ENCODE measurements at places on chromosomes 6 and 20.

GRCh38 chr6:151506761-151507160 is 12.9 kb downstream of the CCDC170 start:
- DNase-seq, result no peak
- peaks cover 6% of the 10 kb centered on the region for H3K27me3 ChIP-seq
- H3K4me1 ChIP-seq, result no peaks in the 10 kb centered on the region
- no peaks in the 10 kb centered on the region for H3K36me3 ChIP-seq
- H3K4me3 ChIP-seq, result no peak overlapping the region
- H3K27ac ChIP-seq, result no peak overlapping the region

GRCh38 chr6:44538807-44539201 is 151.3 kb downstream of the CDC5L start:
- H3K4me1 ChIP-seq, result no peaks in the 10 kb centered on the region
- no peak for DNase-seq
- no peak overlapping the region for H3K27ac ChIP-seq
- H3K36me3 ChIP-seq, result no peaks in the 10 kb centered on the region
- H3K27me3 ChIP-seq, result no peaks in the 10 kb centered on the region

- no peaks in the 10 kb centered on the region for H3K27me3 ChIP-seq
- peaks cover 12% of the 10 kb centered on the region for H3K36me3 ChIP-seq
- DNase-seq, result peak; percentile 20
- peak overlapping the region; percentile 84 for H3K27ac ChIP-seq
- no peak overlapping the region for H3K4me3 ChIP-seq
- H3K4me1 ChIP-seq, result peaks cover 22% of the 10 kb centered on the region
Observed at GRCh38 chr20:49037962-49038387, 8.1 kb upstream of the CSE1L start.

- DNase-seq, result peak; percentile 40
- H3K4me1 ChIP-seq, result peaks cover 55% of the 10 kb centered on the region
- H3K27ac ChIP-seq, result peak overlapping the region; percentile 90
- no peaks in the 10 kb centered on the region for H3K27me3 ChIP-seq
Observed at GRCh38 chr6:35718911-35719381, 17.9 kb upstream of the ARMC12 start.

DNA sequence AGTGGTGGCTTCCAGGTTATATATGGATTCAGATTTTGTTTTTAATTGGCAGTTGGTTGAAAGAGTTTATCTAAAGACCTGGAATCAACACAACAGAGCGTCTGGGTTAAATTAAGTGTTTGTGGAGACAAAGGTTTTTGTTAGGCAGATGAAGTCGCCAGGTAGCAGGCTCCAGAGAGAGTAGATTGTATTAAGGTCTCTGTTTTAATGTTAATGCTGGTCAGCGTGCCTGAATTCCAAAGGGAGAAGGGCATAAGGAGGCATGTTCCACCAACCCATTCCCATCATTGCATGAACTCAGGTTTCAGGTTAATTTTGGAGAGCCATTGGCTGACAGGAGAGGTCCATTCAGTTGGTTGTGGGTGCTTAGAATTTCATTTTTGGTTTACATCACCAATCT is 744.1 kb upstream of the GJE1 start:
- no peak for DNase-seq
- H3K36me3 ChIP-seq, result no peaks in the 10 kb centered on the region
- H3K4me1 ChIP-seq, result no peaks in the 10 kb centered on the region

DNA sequence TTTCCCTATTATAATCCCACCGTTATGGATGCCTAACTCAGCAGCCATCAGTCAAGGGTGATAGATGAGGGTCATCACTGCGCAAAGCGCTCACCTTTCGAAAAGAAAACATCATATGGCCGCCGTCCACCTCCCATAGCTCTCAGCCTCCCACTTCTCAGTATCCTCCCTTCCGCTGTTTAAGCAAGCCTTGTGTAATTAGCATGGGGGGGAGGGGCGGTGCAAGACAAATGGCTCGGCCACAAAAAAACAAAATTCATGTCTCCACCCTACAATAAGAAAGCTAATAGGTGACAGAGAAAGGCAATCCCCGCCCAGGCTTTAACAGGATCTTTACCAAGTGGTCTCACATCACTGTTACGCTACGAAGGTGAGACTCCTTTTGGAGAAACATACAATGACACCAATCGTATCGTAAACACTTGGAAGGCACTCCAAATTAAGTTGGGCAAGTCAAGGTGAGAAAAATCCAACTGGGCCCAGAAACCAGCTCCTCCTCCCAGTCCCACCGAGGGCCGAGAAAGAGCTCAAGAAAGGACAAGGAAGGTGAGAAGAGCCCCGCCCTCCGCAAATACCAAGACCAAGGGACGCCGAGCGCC is 645 bp downstream of the DDX39B start:
- H3K36me3 ChIP-seq, result peaks cover 52% of the 10 kb centered on the region
- peak overlapping the region; percentile 81 for H3K4me3 ChIP-seq
- H3K4me1 ChIP-seq, result peaks cover 59% of the 10 kb centered on the region
- peak; percentile 61 for DNase-seq
- H3K27ac ChIP-seq, result peak overlapping the region; percentile 94

DNA sequence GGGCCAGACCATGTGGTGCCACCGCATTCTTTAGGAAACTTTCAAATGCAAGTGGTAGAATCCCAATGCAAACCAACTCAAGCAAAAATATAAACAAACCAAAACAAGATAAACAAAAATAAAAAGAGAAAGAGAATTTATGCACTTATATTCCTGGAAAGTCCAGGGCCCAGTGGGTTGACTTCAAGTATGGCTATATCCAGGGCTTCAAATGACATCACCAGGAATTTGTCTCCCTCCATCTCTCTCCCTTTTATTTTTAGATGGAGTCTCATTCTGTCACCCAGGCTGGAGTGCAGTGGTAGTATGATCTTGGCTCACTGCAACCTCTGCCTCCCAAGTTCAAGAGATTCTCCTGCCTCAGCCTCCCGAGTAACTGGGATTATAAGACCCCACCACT is 56.1 kb upstream of the PNRC1 start:
- H3K27me3 ChIP-seq, result peaks cover 3% of the 10 kb centered on the region
- no peaks in the 10 kb centered on the region for H3K36me3 ChIP-seq
- DNase-seq, result no peak
- H3K27ac ChIP-seq, result no peak overlapping the region

- no peak for DNase-seq
- peaks cover 21% of the 10 kb centered on the region for H3K4me1 ChIP-seq
- H3K36me3 ChIP-seq, result peaks cover 3% of the 10 kb centered on the region
- H3K4me3 ChIP-seq, result no peak overlapping the region
- no peak overlapping the region for H3K27ac ChIP-seq
Observed at GRCh38 chr6:7172649-7173048, 64.9 kb downstream of the RREB1 start.

GRCh38 chr20:52379723-52380336 is 188.3 kb upstream of the ZFP64 start:
- no peak overlapping the region for H3K4me3 ChIP-seq
- peaks cover 8% of the 10 kb centered on the region for H3K4me1 ChIP-seq

DNA sequence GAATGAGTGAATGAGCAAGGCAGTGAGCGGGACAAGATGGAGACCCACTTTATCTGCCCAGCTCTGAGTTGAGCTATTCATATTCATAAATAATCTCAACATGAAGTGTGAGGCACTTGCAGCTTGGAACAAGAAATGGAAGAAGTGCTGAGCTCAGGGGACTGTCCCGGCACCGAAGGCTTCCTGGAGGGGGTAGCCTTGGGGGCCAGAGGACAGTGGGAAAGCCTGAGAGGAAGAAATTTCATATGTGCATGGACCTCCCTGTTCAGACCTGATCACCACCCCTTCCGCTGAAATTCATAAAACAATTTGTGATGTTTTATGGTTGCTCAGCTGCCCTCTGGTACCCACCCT is 103.2 kb downstream of the TOX2 start:
- DNase-seq, result no peak
- no peaks in the 10 kb centered on the region for H3K36me3 ChIP-seq
- peaks cover 13% of the 10 kb centered on the region for H3K27me3 ChIP-seq
- H3K4me3 ChIP-seq, result no peak overlapping the region
- no peak overlapping the region for H3K27ac ChIP-seq
- H3K4me1 ChIP-seq, result peaks cover 27% of the 10 kb centered on the region

DNA sequence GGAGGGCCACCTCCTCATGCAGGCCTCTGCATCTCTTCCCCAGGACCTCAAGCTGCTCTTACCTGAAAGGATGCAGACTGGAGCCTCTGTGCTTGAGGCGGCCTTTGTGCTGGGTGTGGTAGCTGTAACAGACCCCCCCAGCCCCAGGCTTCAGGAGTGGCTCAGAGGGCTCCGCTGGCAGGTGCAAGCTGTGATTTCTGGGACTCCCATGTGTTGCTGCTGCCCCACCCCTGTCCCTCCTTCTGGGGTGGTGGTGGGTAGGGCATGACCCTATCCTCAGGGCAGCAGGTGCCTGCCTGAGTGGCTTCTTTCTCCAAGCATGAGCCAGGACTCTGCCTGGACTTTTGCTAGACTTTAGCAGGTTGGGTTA is 121.2 kb downstream of the SULF2 start:
- no peak for DNase-seq
- no peaks in the 10 kb centered on the region for H3K27me3 ChIP-seq
- no peak overlapping the region for H3K4me3 ChIP-seq
- peaks cover 11% of the 10 kb centered on the region for H3K36me3 ChIP-seq
- peak overlapping the region; percentile 35 for H3K27ac ChIP-seq
- H3K4me1 ChIP-seq, result peaks cover 3% of the 10 kb centered on the region

Measured in activated naive CD8-positive, alpha-beta T cell treated with anti-CD3 and anti-CD28 coated beads, Interleukin-2, amount 50 U/mL, for 24 hours (primary cell).